Ecto neural progenitor cell (in vitro differentiated cells): ENCODE measurements at places on chromosomes 2 and 18.

GRCh38 chr2:71785516-71785981 lies 332.2 kb downstream of the DYSF start:
- peak; percentile 34 for DNase-seq

GRCh38 chr2:84286878-84287277 lies 172.2 kb downstream of the SUCLG1 start:
- no peak for DNase-seq

DNA sequence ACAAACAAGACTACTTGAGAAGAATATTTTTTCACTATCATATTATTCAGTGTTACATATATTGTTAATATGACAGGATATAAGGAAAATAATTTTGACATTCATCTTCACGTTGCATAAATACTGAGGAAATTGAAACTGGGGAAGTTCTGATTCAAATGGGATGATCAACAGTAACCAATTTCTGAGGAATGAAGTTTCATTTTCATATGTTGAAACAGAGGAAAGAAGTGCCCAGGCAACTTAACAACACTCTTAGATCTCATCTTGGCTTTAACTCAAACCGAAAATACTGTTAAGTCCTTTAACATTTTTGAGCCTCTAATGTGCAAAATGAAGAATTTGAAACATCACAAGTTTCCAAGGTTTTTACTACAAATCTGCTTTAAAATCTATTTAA lies 612.2 kb upstream of the VRK2 start:
- no peak for DNase-seq

DNA sequence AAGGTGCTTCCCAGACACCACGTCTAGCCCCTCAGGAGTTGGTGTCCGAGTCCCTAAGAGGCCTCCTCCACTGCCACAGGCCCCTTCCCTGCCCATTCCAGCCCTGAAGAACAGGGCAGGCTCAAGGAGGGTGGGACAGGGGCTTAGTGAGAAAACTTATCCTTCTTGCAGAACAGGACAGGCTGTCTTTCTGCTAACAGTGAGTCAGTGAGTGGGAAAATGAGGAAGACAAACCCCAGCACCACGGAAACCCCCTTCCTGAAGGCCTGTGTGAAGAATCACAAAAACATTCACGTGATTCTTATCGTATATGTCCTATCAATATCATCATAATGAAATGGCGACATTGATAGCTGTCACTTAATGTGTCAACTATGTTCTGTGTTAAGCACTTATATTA lies 9.8 kb downstream of the FZD7 start:
- no peak for DNase-seq

DNA sequence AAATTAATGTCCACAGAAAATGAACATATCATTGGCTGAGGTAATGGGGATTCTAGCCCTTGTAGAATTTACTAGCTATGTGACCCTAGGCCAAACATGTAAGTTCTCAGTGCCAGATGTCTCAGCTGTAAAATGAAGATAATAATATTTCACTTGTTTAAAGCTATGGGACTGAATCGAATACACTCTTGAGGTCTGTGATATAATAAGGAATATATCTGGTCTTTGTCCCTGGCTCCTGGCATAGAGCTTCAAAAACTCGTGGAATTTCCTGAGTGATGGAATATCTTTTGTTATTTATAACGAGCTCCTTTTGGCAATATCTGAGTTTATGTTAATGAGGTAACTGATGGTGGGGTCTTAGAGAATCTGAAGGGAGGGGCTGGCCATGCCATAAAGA lies 201.4 kb upstream of the CYP26B1 start:
- no peak for DNase-seq

DNA sequence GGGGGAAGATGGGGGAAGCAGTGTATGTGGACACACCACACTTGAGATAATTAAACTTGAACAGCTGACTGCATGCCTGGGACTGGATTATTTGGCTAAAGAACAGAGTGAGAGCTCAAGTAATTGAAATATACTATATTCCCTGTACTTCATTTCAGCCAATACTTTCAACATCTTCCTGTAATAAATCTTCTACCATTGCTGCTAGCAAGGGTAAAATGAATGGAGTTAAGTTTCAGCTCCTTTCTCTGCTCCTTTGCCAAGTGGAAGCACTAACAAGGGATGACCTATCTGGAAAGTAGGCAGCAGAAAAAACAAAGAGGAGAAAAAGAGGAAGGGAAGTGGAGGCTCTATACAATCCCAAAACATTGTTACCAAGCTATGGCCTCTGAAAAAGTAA lies 50.9 kb downstream of the MMADHC start:
- DNase-seq: no peak

DNA sequence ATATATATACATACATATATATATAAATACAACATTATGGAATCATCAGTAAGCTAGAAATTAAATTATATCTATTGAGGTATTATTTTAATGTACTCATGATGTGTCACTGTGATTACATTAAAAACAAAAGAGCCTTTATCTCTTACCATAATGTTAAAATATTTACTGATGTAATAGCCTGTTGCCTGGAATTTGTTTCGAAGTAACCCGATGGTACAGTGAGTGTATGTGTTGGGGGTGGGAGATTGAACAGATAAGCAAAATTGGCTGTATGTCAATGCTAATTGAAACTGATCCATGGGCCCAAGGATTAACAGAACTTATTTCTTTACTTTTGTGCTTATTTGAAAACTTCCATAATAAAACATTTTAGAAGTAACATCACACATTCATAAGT lies 1473.2 kb downstream of the LRP1B start:
- no peak for DNase-seq

DNA sequence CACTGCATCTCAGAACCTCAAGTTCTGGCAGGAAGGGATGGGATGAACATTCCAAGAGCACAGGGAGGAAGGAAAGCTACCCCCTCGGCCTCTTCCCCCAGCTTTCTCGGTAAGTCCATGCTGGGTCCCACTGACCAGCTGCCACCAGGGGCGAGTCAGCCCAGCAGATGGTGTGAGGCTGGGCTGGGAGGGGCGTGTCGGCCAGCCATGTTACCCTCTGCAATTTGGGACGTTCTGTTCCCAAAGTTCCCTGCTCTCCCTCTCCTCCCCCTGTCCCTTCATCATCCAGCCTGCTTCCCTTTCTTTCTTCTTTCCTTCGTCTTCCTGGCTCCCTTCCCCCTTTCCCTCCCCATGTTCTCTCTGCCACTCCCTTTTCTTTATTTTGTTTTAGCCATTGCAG lies 74.3 kb upstream of the TNP1 start:
- no peak for DNase-seq

- DNase-seq: no peak
Measured at GRCh38 chr2:234366891-234367290, 130.0 kb downstream of the ARL4C start.

DNA sequence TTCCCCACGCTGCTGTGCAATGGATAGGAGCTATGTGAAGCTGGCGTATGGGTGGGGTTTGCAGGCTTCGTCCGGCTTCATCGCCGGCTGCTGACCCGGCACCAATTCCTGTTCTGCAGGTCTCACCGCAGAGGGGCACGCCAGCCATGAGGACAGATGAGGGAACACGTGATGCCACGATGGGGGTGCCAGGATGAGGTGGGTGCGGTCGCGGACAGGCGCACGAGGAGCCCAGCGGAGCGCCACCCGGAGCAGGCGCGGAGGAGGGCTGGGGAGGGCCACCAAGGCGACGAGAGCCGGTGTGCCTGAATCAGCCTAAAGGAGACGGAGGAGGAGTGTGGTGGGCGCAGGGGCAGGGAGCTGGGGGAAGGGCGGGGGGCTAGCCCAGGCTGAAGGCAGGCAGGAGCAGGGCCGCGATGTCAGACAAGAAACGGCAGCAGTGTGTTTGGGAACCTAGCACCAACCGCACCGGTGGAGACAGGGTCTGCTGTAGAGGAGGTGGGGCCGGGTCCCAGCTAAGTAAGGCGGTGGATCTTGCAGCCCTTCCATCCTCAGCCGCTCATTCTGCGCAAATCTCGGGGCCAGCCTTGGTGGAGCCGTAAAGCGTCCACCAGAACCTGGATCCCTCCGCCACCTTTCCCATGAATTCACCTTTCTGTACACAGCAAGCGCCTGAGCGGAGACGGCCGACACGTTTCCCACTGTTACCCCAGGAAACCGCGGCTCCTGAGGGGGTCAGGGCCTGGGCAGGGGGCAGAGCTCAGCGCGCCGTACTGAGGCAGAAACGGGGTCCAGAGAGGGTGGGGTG lies 17.0 kb upstream of the CD8A start:
- DNase-seq: peak; percentile 74

GRCh38 chr2:183868707-183869106 lies 729.6 kb upstream of the ZNF804A start:
- no peak for DNase-seq

DNA sequence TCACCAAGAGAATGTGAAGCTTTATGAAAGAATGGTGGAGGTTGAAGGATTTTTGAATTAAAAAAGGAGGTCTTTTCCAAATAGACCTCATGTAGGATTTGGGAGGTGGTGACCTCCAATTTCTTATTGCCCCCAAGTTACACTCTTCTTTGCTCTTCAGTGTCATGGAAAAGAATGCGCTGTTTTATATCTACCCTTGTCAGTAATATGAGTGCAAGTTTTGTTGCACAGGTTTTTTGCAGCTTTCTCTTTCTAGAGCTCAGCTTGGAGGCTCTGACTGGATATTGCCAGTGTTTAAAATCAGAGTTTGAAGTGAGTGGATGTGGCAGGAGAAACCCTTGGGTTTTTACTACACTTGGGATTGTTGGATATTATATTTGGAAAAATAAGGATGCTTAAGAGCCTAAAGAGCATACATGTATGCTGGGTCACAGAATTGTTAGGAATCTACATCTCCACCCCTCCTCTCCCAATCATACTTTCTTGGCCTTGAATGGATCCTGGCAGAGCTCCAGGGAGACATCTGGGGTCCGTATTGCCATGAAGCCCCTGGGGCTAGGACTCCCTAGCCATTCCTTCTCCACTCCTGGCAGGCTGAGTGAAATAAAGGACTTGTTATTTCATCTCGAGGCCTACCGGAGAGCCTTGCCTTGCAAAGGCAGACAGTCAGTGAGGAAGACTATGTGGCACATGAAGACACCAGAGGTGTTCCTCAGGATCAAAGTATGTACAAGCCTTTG lies 43.8 kb downstream of the APOB start:
- DNase-seq: no peak

DNA sequence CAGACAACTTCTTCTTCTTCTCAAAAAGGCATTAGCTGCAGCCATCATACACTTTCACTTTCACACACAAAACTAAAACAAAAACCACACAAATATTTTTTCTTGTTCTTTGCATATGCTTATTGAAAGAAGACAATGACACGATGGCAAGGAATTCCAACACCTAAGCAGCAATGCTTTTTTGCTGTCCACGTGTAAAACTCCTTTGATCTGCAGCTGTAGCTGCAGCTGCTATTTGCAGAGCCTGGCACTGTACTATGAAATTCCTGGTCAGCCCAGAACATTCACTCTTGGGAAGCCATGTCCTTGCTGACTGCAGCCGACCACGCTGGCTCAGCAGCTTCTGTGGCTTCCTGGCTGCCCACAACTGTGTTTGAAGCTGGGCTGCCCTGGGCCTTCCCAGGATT lies 316.2 kb downstream of the CDH2 start:
- no peak for DNase-seq

GRCh38 chr2:75180476-75180875 lies 18.8 kb downstream of the TACR1 start:
- DNase-seq: no peak

DNA sequence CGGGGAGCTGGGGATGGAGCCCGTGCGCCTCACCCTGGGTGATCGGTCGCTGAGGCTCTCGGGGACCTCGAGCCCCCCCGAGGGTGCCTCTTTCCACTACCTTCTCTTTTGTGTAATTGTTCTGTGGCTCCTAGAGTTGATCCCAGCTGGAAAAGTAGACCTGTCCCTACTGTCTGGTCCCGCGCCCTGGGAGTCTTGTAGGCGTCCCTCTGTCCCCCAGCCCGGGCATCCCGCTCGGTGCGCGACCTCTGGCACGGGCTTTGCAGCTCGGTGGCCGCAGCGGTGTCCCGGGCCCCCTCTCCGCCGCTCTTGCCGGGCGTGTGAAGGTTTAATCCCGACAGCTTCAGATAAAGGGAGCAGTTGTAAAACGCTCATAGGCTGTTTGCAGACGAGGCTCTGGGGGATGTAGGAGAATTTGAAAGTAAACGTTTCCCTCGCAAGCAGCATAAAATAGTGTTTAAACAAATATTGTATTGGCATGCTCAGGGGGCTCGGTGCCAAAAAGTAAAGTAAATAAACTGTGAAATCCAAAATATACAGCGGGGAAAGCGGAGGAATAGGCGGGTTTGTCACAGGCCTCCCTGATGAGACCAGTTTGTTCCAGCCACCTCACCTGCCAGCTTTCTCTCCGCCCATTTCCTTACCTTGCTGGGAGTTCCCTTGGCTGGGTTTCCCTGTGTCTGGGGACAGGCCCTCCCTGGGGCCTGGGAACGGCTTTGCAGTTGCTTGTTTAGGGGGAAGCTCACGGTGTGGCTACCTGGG lies 1.9 kb downstream of the GLI2 start:
- DNase-seq: no peak

- DNase-seq: no peak
Measured at GRCh38 chr2:239957681-239958472, 67.3 kb downstream of the NDUFA10 start.

GRCh38 chr2:33497221-33497650 lies 20.8 kb downstream of the RASGRP3 start:
- no peak for DNase-seq

- DNase-seq: no peak
Measured at GRCh38 chr2:42927334-42928160, 135.2 kb upstream of the HAAO start.

DNA sequence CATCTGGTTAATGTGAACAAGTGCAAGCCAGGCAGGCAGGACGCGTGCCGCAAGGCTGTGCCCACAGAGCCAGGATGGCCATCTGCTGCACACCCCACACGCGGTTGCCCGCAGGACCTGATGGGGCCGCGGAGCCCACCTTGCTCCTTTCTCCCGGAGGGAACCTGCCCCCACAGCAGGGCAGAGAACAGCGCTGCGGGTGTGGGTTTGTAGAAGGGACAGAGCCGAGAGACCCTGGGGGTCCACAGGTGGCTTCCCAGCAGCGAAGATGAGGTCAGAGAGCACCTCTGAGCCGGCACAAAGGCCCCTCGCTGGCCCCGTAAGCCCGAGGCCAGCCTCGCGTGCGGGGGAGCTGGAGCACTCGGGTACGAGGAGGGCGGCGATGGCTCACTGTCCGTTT lies 460.8 kb upstream of the SALL3 start:
- DNase-seq: no peak

GRCh38 chr2:55425431-55425831 lies 5.8 kb upstream of the CCDC88A start:
- no peak for DNase-seq

DNA sequence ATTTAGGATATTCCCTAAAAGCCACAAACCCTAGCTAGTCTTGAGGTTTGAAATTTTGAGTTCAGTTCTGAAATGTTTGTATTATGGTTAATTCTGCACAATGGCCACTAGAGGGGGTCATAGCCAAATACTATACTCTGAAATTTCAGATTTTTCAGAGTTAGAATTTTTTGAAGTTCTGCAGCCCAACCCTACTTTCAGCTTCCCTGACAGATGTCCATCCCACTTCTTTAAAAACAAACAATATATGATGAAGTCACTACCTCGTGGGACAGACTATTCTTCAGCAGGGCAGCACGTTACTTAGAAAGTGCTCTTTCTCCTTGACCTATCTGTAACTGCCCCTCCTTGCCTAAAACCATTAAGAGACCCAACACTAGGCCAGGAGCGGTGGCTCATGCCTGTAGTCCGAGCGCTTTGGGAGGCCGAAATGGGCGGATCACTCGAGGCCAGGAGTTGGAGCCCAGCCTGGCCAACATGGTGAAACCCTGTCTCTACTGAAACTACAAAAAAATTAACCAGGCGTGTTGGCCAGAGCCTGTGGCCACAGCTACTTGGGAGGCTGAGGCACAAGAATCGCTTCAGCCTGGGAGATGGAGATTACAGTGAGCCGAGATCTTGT lies 48.2 kb upstream of the PAPOLG start:
- DNase-seq: no peak
